ENCODE measurements at places on chromosomes 3 and 15.

DNA sequence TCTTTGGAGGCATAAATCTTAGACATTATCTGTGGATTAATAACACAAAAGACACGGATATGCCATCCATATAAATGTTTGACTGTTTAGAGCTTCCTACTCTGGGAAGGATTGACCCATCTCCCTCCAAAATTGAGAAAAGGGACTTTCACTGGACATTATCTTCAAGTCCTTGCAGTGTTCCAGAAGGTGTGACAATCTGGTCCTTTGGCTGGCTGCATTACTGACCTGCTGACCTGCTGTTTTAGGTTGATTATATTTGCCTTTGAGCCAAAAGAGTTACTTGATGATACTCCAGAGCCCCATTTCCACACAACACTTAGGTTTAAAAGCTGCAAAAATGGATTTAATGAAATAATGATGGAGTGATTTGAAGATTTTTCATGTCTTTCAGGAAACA lies 504.6 kb downstream of the LPP start:
- DNase-seq, result no peak

DNA sequence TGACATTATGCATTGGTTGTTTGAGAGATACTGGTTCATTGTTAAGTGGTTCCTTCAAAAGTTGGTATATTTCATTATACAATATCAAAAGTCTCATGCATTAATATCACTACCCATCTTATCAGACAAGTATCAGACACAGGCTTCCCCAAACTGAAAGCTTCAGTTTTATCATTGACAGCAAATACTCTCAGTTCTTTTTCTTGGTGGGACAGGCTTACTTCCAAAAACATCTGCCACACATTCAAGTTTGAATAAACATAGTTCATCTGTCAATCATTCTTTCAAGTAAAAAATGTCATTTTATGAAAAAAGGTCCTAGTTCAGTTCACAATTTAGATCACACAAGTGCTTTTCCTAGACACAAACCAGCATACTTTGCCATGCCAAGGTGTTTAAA lies 280.0 kb upstream of the TRIM42 start:
- no peak for DNase-seq

DNA sequence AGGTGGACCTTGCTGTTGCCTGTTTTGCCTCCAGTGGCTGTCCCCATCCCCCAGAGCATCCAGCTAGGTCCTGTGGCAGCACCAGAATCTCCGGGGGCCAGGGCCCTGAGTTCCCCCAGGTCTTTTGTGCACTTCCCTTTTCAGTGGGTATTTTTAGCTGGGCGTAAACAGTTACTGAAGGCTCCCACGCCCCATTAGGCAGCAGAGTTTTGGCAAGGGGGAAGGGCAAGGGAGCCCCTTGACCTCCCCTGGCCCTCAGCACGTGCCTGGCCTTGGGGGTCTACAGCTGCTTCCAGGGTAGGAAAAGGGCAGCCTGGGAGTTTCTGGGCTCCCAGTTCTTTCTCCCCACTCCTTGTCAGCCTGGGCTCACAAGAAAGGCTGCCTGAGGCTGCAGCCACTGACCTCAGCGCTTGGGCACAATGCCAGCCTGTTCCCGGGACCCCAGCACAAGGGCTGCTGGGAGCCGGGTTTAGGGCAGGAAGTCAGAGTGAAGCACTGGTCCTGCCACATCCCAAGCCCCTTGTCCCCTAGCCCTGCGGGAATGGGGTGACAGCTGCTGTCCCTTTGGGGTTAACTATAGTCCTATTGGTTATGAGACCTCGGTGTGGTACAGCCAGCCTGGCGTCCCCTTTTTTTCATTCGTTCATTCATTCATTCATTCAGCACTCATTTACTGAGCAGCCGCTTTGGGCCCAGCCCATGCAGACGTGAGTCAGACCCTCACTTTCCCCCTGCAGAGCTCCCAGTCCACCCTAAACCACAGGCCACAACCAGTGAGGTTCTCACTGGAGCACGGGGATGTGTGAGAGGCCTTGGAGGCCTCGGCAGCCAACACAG lies 8.4 kb downstream of the CSK start:
- DNase-seq, result no peak

- no peak for DNase-seq
Observed at GRCh38 chr15:48855501-48856440, 22.2 kb upstream of the EID1 start.

GRCh38 chr3:123194552-123194951 lies 7.2 kb upstream of the SEC22A start:
- DNase-seq, result no peak

GRCh38 chr3:150681057-150681456 lies 22.7 kb downstream of the ERICH6 start:
- no peak for DNase-seq

GRCh38 chr15:38782156-38782555 lies 217.5 kb upstream of the RASGRP1 start:
- DNase-seq, result no peak

DNA sequence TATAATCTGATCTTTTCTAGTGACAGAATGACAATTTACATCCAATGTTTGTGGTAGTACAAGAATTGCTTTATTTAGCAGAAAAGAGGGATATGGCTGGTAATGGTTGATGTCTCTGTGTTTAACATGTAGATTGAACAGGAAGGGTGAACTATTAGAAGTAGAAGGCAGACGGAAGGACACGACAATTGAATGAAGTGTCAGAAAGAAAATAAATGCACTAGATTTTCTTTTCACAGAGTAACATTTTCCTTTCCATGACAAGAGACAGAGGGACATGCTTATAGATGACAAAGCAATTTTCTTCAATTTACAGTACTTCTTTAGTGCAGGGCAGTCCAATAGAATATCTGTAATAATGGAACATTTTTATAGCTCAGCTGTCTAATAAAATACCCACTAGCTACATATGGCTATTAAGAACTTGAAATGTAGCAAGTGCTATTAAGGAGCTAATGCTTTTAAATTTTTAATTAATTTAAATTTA lies 48.9 kb upstream of the MBNL1 start:
- DNase-seq, result no peak

GRCh38 chr3:45273681-45274515 lies 47.8 kb upstream of the TMEM158 start:
- DNase-seq, result no peak

DNA sequence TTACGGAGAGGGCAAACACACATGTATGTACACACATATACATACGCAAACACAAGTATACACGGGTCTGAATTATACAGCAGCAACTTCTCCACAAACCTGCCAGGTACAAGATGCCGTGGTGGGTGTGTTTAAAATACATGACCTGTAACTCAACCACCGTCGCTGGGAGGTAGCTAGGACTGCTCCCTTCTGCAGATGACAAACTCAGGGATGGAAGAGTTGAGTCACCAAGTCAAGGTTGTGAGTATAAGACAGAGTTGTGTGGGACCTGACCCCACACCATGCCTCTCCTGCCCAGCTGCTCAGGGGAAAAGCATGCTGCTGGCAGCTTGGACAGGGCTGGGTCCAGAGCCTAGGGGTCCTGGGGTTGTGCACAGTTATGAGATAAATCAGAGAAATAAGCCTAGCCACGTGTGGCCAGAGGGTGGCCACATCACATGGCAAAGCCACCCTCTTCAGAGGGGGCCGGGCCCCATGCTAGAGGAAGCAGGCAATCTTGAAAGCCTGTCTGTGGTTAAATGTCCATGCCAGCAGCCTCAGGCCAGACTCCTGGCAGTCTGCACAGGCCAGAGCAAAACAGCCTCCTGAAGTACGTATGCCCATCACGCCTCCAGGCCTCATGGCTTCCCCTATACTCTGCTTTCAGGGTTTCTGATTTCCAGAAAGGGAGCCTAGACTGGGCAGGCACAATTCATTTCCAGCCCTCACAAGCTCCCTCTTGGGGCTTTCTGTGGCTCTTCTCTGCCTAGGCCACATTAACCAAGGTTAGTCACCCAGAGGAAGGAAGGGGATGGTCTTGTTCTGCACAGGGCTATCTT lies 107.7 kb upstream of the RPL32 start:
- DNase-seq, result no peak

DNA sequence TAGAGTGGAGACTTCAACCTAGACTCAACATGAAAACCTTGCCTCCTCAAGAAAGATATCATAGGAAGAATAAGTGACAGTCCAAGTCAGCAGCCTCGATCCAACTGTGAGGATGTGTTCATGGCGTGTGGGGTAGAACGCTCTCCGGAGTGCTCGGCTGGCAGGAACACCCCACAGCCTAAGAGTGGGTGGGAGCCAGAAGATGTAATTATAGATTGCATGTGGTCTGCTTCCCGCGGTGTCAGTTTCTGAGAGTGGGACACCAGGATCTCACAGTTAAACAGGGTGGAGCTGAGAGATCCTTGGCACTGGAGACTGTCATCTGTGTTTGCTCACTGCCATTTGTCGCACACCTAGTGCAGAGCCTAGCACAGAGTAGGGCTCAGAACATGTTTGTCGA lies 158.0 kb downstream of the CTNNB1 start:
- no peak for DNase-seq

- DNase-seq, result no peak
Observed at GRCh38 chr3:17965331-17965730, 222.9 kb upstream of the TBC1D5 start.

DNA sequence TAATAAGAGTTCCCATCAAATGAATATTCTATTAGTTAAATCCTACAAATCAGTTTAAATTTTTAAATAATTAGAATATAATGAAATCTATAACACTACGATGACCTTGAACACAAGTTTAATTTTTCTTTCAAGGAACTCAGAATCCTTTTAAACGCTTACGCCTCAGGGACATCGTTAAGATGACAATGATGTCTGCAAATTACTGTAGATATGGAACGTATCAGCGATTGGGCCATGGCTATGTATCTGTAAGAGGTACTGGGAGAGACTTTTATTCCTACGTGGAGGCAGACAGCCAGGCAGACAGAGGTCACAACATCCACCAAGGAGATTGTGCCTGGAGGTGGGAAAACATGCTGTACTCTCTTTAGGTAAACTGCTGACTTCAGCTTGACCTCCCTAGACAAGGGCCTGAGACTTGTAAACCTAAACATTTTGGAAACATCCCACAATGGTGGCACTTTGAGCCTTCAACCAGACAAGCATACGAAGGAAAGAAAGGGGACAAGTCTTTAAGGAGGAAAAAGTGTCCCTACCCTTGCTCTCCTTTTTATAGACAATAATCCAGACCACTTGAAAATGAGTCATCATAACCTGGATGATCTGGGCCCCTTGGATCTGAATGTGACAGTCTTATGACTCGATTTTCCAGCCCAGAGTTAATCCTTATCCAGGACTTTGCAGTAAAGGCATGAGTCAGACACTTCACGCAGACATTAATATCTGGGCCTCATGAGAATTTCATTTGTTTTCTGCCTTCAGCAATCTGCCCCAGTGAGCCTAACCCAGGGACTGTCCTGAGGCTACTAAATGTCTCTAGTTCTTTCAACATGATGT lies 6.8 kb upstream of the LDHAL6B start:
- no peak for DNase-seq

DNA sequence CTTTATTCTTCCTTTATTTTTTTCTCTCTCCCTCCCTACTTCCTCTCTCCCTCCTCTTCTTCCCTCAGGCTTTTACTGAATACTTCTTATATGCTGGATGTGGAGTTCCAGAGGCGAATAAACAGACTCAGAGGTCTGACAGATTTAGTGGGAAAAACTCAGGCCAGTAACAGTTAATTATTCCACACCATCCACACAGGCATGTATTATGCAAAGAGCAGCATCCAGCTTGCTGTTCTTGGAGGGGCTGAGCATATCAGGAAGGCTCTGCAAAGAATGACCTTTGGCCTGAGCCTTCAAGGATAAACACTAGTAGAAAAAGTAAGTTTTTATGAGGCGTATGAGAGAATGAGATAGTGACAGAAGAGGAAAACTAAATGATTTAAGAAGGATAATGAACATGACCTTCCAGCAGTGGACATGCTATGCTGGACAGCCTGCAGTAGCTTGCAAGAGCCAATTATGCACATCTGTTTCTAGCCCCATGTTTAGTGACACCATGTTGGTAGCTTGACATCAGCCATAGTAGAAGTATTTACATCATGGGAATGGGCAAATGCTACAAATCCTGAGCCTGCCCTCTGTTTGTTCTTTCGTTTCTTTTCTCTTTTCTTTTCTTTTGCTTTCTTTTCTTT lies 387.4 kb downstream of the EPHB1 start:
- DNase-seq, result no peak

DNA sequence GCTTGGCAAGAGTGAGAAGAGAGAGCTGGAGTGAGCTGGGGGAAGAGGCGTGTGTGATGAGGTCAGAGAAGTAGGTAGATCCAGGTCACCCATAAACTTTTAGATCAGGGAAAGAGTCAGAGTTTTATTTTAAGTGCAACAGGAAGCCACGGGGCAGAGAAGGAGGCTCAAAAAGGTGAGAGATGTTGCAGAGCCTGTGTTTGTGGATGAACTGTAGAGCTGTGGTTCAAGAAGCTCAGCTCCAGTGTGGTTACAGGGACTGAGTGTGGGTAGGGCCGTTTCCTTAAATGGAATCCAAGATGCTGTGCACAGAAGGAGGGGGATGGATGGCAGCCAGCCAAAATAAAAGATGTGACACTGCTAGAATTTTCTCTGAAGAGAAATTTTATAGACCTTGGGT lies 337.2 kb downstream of the SATB1 start:
- DNase-seq, result no peak
